ENCODE measurements at places on chromosomes 1 and 21. TPM values are rescaled to one million over a fixed set of nuclear protein-coding genes. Genes with fewer than 3 reads are reported as not detected.

GRCh38 chr1:223642237-223642636, 23.3 kb downstream of the CAPN8 start:
- no peak for DNase-seq

SPATA46 gene
- 1.7 TPM for total RNA-seq

DNA sequence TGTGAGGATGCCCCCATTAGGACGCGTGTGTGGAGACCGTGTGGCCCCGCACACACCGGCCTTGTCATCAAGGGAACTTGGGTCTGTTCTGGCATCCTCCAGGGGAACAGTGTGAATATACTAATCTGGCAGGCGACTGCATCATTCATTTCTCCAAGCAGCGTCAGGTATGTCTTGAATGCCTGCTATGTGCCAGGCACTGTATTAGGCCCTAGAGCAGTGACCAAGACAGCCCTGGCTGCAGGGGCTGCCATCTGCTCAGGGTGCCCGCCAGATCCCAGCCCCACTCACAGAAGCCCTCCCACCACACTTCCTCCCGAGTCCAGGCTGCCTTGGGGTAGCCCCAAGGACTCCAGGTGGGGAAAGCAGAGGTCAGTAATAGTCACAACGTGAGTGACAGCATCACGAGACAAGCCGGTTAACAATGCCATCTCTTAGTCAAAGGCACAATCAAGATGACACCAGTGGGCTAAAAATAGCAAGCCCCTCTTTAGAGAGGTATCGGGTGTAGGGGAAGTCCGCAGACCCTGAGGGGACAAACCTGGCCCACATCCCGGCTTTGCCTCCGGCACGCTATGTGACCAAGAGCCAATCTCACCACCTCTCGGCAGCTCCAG, 7.5 kb upstream of the LAPTM5 start:
- no peak for DNase-seq

DNA sequence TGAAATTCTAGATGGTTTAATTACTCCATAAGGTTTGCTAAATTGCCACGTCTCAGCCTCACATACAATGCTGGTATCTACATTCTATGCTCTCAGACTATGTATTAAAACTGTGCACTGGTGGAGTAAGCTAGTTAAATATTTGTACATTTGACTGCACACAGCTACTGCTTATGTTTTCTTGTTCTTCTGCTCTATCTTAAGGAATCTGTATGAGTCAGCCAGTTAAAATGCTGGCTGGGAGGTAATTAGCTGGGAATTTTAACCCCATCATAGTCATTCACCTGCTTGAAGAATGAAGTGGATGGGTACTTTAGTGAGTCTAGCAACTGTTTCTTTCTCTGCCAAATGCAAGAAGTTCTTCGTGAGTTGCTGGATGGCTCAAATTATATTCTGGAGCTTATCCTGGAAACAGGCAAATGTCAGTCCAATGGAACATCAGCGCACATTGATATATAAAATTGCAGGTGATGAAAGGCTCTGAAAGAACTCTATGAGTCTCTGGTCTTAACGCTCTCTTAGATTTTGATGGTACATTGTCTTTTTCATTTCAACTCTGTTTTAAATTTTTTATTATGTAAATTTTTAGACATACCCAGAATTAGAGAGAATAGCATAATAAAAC, 83.4 kb downstream of the BACH1 start:
- no peak for DNase-seq

SMYD2 gene
- 76.7 TPM for total RNA-seq

Data from gastrocnemius medialis (tissue), 4 donors.